ENCODE measurements at places on chromosomes 16 and 17.
A peak's percentile ranks its signal among the peaks of the same experiment; 100 is the strongest.

- DNase-seq, result no peak
Measured at GRCh38 chr16:89018282-89019158, 41.5 kb upstream of the CBFA2T3 start.

- DNase-seq, result no peak
Measured at GRCh38 chr16:49737541-49737940, 118.4 kb downstream of the ZNF423 start.

- no peak for DNase-seq
Measured at GRCh38 chr16:49537924-49538459, 164.4 kb downstream of the C16orf78 start.

DNA sequence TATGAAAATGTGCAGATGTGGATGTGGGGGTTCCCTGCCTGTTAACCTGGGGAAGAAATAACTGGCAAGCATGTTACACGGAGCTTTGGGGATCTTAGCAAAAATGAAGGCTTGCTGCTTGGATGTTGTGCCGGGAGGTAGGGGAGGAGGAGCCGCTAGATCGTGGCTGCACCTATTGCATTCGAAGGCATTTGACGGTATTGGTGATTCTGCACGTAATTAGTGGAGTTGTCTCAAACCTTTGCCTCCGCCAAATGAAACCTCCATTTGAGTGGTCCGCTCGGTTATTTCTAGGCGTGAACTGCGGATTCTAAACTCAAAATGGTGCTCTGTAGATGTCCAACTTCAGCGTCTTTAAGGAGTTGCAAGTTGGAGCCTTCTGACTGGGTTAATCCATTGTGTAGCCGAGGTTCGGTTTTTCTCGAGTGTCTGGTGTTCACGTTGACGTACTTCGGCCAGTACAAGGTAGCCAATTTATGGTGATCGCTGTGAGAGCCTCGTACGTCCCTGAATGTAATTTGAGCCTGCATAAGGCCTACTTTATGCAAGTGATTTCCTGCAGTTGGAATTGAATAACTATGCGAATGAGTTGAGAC lies 1.5 kb downstream of the TNRC6C start:
- DNase-seq, result no peak

GRCh38 chr17:41800601-41801373 lies 11.0 kb downstream of the P3H4 start:
- no peak for DNase-seq

DNA sequence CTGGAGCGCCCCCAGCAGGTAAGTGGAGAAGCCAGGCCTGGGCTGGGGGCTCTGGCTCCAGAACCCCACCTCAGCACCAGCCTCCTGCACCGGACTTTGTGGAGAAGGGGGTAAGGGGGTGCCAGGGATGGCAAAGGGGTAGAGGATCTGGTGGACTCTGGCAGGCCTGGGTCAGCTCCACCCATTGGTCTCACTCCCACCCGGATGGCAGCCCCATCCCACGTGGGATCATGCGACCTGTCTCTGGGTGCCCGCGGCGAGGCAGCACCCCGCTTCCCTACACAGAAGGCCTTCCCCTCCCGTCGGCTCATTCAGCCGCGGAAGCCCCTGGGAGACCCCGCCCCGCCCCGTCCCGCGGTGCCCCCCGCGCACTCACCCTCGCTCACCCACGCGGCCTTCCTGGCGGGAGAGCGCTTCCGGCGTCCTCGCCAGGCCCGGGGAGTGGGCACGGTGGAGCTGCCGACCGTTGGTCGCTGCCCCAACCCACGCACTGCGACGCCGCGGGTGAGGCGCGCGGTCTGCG lies 498 bp upstream of the PLEKHG4 start:
- DNase-seq, result peak; percentile 15

GRCh38 chr16:65318138-65318537 lies 196.3 kb upstream of the CDH11 start:
- DNase-seq, result no peak

DNA sequence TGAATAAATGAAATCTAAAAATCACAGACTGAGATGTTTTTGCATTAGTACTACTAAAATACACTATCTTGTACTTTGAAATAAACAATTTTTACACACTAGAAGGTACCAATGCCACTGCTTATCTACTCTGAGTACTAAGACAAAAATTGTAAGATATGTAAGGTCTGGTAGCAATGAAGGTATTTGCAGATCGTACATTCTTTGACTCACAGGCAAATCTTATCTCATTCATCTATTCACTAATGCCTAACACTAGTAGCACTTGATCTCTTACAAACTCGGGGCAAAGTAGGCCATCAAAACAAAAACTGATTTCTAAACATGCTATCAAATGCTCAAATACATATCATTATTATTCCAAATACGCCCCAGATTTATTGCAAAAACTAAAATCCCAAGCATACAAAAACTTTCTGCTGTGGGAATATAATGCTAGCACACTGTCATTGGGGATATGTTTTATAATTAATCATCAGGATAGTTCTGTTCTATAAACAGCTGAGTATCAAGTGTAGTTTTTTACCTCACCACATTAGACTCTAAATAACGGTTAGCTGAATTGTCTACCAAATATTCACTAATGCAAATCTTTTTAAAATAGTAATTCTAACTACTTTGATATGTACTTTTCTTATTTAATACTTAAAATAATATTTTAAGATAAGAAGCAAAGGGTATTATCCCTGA lies 68.0 kb downstream of the MED13 start:
- no peak for DNase-seq

DNA sequence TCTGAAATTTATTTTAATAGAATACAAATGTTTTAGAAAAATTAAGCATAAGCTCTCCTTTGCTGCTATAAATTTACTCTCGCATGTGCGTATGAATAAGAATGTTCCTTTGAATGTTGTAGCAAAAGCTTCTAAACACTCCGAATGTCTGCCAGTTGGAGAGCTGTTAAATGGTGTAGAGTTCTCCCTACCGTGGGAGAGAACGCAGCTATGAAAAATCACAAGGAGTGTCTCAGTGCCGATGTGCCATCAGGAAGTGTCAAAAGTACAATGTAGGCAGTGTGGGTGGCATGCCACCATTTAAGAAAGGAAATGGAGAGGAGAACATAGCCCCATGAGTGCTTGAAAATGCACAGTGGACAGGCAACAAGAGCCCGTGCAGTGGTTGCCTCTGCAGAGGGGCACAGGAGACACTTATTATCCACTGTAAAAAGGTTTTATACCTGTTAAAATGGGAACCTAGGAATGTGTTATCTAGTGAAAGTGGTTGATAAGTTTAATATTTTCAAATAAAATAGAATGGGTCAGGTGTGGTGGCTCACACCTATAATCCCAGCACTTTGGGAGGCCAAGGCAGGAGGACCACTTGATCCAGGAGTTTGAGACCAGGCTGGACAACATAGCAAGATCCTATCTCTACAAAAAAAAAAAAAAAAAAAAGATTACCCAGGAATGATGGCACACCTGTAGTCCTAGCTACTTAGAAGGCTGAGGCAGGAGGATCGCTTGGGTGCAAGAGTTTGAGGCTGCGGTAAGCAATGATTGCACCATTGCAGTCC lies 144.0 kb downstream of the SOCS1 start:
- DNase-seq, result no peak
